ENCODE measurements at places on chromosomes 4 and X.
A peak's percentile ranks its signal among the peaks of the same experiment; 100 is the strongest.

DNA sequence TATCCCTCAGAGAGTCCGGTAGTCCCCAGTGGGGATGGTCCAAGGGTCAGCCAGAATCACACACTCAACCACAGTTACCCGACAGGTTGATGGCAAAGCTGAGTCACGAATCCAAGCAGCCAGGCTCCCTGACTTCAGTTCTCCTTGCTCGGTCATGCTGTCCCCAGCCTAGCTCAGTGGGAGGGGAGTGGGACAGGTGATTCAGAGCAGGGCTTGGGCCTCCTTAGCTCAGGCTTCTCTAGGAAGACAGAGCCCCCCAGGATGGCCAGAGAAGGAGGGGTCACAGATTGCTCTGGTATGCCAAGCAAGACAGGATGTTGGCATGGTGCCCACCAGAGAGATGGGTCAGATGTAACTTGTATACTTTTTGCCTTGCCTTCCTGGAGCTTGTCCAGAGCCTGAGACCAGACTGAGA lies 66.5 kb downstream of the EFNB1 start:
- no peak for DNase-seq
- H3K27me3 ChIP-seq = no peaks in the 10 kb centered on the region
- H3K4me1 ChIP-seq = peaks cover 5% of the 10 kb centered on the region
- no peaks in the 10 kb centered on the region for H3K36me3 ChIP-seq
- peak overlapping the region; percentile 7 for H3K4me3 ChIP-seq

GRCh38 chrX:25131055-25131454 lies 115.3 kb upstream of the ARX start:
- no peaks in the 10 kb centered on the region for H3K4me1 ChIP-seq
- DNase-seq = no peak
- H3K27ac ChIP-seq = no peak overlapping the region
- peaks cover 7% of the 10 kb centered on the region for H3K36me3 ChIP-seq

- H3K27ac ChIP-seq = no peak overlapping the region
- no peak overlapping the region for H3K4me3 ChIP-seq
- H3K27me3 ChIP-seq = no peaks in the 10 kb centered on the region
- peaks cover 52% of the 10 kb centered on the region for H3K4me1 ChIP-seq
- no peak for DNase-seq
These were observed 36.8 kb downstream of the GPRIN3 start for GRCh38 chr4:89270792-89271191.

- DNase-seq = no peak
- H3K4me1 ChIP-seq = no peaks in the 10 kb centered on the region
- H3K27me3 ChIP-seq = peaks cover 26% of the 10 kb centered on the region
These were observed 33.4 kb downstream of the C4orf50 start for GRCh38 chr4:5984843-5985242.

DNA sequence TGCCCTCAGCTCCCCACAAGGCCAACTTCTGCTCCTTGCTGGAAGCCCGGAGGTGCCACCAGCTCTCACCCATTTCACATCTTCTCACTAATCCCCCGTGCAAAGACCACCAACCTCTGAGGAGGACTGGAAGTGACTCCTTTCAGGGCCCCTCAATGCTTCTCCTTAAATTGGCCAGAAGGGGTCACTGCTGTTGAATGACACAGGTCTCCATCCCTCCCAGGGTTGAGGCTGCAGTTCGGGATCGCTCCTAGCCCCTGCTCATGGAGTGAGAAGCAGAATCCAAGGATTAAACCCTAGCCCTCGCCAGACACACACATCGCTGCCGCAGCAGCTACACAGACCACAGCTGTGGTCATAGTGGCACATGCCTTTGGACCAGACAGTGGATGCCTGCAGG lies 279.5 kb upstream of the TAPT1 start:
- no peaks in the 10 kb centered on the region for H3K36me3 ChIP-seq
- H3K27me3 ChIP-seq = no peaks in the 10 kb centered on the region
- DNase-seq = no peak

GRCh38 chrX:100830143-100830542 lies 10.0 kb downstream of the CSTF2 start:
- no peak for DNase-seq
- no peaks in the 10 kb centered on the region for H3K27me3 ChIP-seq
- H3K27ac ChIP-seq = no peak overlapping the region
- peak overlapping the region; percentile 50 for H3K4me3 ChIP-seq
- H3K36me3 ChIP-seq = peaks cover 77% of the 10 kb centered on the region
- peaks cover 13% of the 10 kb centered on the region for H3K4me1 ChIP-seq

GRCh38 chr4:1421657-1422056 lies 15.4 kb upstream of the NKX1-1 start:
- no peaks in the 10 kb centered on the region for H3K36me3 ChIP-seq
- H3K27me3 ChIP-seq = peaks cover 42% of the 10 kb centered on the region
- H3K4me3 ChIP-seq = no peak overlapping the region
- no peak overlapping the region for H3K27ac ChIP-seq
- H3K4me1 ChIP-seq = no peaks in the 10 kb centered on the region
- no peak for DNase-seq

DNA sequence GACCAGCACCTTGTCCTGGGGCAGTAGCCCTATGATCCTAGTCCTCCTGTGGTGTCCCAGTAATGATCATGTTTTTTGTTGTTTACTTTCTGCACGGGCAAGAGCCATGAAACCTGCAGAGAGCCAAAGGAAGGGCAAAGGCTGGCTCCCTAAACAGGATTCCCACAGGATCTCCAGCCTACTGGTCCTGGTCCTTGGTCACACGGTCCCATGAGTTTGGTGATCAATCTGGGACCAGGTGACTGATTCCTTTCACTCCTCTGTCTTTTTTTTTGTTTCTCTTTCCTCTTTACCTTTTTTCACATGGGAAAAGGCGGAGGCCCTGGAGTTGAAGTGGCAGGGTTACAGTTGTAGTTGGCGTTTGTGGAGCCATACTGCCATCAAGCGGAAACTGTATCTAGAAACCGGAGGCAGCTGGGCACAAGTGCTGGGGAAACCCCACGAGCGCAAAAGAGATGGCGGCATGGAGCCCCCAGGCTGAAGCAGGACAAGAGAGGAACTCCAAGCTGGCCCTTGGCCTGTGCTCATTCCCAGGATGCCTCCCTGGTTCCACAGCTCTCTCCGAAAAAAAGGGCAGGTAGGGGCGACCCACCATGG lies 34.6 kb downstream of the NBDY start:
- peak overlapping the region; percentile 96 for H3K27ac ChIP-seq
- peak; percentile 89 for DNase-seq
- peaks cover 33% of the 10 kb centered on the region for H3K4me1 ChIP-seq
- no peaks in the 10 kb centered on the region for H3K27me3 ChIP-seq
- peak overlapping the region; percentile 95 for H3K4me3 ChIP-seq

DNA sequence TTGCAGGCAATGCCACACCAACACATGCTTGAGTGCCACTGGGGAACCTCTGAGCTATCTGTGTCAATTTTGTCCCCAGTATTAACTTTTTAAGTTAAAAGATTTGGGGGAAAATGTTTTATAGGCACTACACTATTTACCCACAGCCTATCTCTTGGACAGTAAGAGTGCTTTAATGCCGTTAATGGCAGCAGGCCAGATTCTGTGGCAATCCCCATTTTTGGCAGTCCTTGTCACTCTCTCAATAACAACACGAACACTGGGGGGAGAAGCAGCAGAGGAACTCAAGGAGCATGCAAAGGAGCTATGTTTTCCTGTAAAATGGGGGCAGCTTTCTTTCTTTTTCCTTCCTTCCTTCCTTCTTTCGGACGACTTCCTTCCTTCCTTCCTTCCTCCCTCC lies 168.6 kb downstream of the NSUN7 start:
- H3K4me1 ChIP-seq = peaks cover 2% of the 10 kb centered on the region
- H3K27me3 ChIP-seq = no peaks in the 10 kb centered on the region
- H3K4me3 ChIP-seq = no peak overlapping the region
- no peak for DNase-seq

- no peak overlapping the region for H3K27ac ChIP-seq
- no peak for DNase-seq
- peaks cover 3% of the 10 kb centered on the region for H3K27me3 ChIP-seq
- H3K36me3 ChIP-seq = no peaks in the 10 kb centered on the region
- no peaks in the 10 kb centered on the region for H3K4me1 ChIP-seq
- H3K4me3 ChIP-seq = no peak overlapping the region
These were observed 107.0 kb downstream of the CPZ start for GRCh38 chr4:8699479-8700145.

GRCh38 chrX:48695534-48695896 lies 1.0 kb upstream of the SUV39H1 start:
- no peaks in the 10 kb centered on the region for H3K27me3 ChIP-seq
- peaks cover 29% of the 10 kb centered on the region for H3K4me1 ChIP-seq
- peak overlapping the region; percentile 86 for H3K4me3 ChIP-seq
- peak overlapping the region; percentile 97 for H3K27ac ChIP-seq

- H3K4me1 ChIP-seq = no peaks in the 10 kb centered on the region
- H3K27ac ChIP-seq = no peak overlapping the region
- H3K27me3 ChIP-seq = no peaks in the 10 kb centered on the region
- DNase-seq = no peak
These were observed 718.6 kb downstream of the PDHA2 start for GRCh38 chr4:96558466-96558865.

GRCh38 chr4:68717999-68718398 lies 47.5 kb upstream of the UGT2B15 start:
- H3K36me3 ChIP-seq = no peaks in the 10 kb centered on the region
- no peak overlapping the region for H3K4me3 ChIP-seq
- DNase-seq = no peak
- no peak overlapping the region for H3K27ac ChIP-seq

Data from naive thymus-derived CD8-positive, alpha-beta T cell (primary cell).